Jurkat, Clone E6-1 (cell line): ENCODE measurements at places on chromosomes 5 and 9.

DNA sequence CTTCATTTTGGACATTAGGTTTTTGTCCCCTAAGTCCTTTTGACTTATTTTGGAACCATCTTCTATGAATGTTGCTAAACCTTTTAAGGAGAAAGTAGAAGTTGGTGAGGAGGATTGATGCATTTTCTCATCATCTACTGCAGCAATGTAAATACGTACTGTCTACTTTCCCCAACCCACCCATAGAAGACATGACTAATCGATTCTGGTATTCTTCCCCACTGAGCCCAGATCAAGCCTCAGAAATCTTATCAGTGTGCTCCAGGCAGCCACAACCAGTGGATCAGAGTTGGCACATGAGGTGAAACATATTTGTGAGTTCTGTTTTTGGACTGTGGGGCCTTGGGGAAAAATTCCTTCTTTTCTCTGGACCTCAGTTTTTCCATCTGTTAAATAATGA is 57.7 kb downstream of the FGF18 start:
- no peak for DNase-seq

DNA sequence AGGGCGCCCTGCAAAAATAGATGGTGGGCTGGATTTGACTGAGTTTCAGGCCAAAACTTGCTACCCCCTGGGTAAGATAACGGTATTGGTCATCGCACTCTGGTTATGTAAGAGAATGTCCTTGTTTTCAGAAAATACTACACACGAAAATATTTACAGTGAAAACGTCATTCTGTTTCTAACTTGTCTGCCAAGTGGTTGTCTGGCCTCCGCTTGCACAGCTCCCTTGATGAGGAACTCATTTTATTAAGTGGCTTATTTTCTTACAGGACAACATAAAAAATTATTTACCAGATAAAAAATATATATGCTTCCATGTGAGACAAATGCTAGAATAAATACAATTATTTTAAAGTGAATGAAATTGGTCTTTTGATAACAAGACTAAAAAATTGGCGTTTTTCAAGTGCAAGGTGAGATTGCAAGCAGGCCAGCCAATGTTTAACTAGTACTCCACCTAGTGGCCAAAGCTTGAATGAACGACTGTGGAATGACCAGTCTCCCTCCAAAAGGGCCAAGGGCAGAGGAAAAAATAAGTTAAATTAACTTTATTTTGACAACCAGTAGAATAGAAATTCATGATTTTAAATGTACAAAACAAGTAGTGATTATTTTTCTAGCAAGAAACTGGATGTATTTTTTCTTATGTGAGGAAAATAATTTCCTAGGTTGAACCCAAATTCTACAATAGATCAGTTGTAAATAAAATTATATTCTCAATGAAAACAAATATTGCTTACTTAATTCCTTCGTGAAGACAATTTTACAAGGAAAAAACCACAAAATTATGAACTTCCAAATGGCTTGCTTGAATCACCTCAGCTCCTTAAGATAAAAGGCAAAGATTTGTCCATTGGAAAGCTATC is 93.2 kb downstream of the ZFAND5 start:
- peak; percentile 37 for DNase-seq

DNA sequence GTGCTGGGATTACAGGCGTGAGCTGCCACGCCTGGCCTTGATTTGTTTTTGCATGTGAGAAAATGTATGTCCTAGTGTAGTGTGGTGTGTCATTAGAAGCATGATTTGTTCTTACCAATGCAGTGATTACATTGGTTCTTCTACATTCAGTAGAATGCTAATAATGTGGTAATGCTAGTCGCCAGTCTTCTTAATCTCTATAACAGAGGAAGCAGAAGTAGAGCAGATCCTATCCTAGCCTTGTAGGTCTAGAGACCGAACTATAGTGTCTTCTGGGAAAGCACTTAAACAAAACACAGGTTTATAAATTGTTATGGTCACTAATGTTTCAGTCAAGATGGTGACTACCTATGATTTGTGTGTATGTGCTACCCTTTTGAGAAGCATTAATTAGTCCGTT is 197.5 kb upstream of the DMRT1 start:
- DNase-seq: no peak

- DNase-seq: no peak
Measured at GRCh38 chr9:137372693-137373610, 50.0 kb downstream of the EXD3 start.

- DNase-seq: no peak
Measured at GRCh38 chr5:129399069-129399468, 61.0 kb upstream of the ADAMTS19 start.

DNA sequence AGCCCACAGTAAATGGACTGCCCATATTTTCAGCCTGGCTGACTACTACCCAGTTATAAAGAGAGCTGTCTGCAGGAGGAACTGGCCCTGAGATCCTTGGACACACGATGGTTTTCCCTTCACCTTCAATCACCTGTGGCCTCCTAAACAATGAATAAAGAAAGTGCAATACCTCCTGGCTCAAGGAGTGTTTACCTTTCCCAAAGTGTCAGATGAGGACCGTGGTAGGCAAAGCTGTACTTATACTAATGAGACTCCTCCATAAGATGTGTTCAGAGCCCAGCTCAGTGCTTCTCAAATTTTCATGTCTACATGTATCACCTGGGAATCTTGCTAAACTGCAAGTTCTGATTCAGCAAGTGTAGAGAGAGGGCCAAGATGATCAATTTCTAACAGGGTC is 284.5 kb upstream of the VLDLR start:
- DNase-seq: no peak

GRCh38 chr5:81657386-81657785 is 93.5 kb downstream of the SSBP2 start:
- no peak for DNase-seq

GRCh38 chr5:72363166-72363802 is 43.1 kb downstream of the PTCD2 start:
- no peak for DNase-seq

- DNase-seq: no peak
Measured at GRCh38 chr5:170441393-170441784, 52.2 kb upstream of the KCNMB1 start.

- no peak for DNase-seq
Measured at GRCh38 chr5:68260467-68260866, 44.9 kb downstream of the PIK3R1 start.

DNA sequence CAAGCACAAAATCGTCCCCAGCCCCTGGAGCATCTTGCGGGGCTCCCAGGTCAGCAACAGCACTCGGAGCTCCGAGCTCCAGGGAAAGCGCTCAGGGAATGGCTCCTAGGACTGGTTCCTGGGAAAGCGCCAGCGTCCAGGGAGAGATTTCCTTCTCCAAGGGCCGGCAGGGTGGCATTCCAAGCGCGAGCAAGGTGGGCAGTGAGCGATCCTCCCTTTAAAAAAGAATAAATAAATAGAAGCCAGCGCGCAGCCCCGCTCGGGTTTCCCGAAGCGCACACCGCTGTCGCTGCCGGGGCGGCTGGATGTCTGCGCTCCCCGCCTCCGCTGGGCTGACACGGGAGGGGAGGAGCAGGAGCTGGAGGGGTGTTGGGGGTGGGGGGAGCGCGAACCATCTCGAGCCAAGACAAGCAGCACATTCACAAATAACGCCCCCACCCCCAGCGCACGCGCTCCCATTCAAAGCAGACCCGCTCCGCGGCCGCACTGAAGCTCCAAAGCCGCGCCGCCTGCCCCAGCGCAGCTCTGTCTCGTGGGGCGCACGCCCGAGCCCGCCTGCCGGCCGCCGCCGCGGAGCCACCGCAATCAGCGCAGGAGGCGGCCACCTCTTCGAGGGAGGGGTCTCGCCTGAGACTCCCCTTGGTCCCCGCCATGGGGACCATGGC is 327.4 kb downstream of the SH3GL2 start:
- no peak for DNase-seq

GRCh38 chr5:67910546-67910945 is 305.0 kb upstream of the PIK3R1 start:
- no peak for DNase-seq

GRCh38 chr9:98455256-98456155 is 200.1 kb upstream of the TBC1D2 start:
- DNase-seq: no peak

- no peak for DNase-seq
Measured at GRCh38 chr5:28301712-28302111, 1263.3 kb upstream of the CDH9 start.

GRCh38 chr9:121199921-121200320 is 1.7 kb downstream of the RAB14 start:
- DNase-seq: no peak

DNA sequence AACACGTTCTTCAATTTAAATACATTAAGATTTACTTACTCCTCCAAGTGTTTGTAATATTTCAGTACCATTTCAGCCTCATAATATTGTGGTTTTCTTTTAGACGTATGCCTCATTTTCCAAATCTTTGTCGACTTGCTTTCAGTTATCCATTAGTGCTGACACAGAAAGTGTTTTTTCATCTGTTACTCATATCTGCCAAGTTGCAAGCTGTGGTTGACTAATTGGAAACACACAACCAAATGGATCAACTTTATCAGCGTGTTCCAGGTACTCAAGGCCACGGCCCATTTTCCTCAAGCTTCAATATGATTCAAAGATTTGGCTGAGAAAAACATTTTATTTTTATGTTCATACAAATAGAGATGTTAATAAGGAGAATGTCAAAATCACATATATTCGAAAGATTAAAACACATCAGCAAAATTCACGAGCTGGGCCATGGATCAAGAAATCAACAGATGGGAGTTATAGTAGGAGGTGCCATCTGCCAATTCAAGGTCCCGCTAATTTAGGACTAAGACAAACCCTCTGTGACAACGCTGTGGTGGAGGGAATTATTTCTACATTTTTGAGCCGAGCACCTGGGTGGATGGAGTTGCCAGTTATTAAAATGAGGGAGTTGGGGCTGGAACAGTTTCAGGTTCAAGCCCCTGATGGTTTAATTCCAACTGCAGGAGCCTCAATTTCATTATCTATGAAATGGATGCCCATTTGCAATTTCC is 27.2 kb upstream of the CCNJL start:
- no peak for DNase-seq

- no peak for DNase-seq
Measured at GRCh38 chr9:88056876-88057275, 81.4 kb downstream of the SPATA31C2 start.

DNA sequence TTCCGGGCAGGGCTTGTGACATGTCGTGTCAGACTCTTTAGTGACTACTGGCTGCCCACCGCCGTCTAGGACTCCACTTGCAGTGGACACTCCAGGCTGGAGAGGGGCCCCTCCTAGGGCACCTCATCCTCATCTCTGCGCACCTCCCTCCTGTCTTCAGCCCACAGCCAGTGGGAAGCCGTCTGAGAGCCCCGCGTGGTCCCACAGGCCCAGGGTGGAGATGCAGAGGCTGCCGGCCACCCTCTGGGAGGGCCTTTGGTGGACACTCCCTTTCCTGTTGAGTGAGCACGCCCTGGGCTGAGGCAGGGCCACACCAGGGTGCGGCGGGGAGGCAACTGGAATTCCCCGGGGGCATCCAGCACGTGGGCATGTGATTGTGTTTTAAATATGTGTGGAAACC is 80.5 kb downstream of the IRX2 start:
- no peak for DNase-seq

- DNase-seq: no peak
Measured at GRCh38 chr9:124489222-124489621, 18.0 kb downstream of the NR5A1 start.

GRCh38 chr5:176944268-176944667 is 45.1 kb upstream of the HK3 start:
- DNase-seq: no peak

- peak; percentile 12 for DNase-seq
Measured at GRCh38 chr5:5523066-5523505, 100.6 kb downstream of the ICE1 start.

DNA sequence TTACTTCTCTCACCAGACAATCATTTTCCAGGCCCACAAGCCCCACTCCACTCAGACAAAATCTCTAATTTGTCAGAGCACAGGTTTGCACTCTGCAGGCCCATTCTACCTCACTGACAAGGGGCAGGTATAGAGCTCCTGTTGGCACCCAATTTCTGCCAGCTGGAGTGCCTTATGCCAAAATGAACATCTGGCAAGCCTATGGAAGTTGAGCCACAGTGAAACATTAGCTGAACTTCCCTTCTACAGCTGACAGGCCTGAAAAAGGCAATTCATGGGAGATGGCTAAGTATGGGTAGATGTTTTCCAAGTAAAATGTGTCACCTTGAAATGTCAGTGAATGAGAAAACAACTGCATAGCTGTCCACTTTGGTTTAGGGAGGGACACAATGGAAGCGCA is 87.0 kb downstream of the SPOCK1 start:
- DNase-seq: no peak

DNA sequence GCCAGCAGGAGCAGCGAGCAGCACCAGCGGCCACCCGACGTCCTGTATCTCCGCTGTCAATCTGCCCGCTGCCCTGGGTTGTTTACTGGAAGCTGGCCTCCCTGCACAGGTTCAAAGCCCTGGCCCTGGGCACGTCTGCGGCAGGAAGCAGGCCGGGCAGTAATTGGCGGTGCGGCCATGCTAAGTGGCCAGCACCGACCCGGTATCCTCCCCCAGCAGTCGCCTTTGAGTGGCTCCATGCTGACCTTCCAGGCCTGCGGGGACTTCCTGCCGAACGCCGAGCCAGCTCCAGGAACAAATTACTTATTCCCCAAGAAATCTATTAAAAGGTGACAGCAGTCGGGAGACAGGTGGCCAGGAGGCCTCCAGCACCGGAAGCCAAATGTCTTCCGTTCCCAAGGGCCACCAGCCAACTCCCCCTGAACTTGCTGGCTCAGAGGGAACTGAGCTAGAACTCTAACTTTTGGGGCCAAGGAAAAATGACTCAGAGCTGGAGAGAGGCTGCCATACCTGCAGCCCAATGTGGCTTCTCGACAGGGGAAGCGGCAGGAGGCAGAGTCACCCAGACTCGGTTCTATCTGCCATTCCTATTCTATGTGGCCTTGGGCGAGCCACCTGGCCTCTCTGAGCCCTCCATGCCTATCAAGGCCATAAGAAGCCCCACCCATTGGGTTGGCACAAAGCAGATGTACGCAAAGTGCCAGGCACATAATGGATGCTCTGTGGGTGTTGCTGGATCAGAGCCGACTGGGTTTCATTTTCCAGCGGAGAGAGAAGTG is 13.7 kb upstream of the PSMB7 start:
- no peak for DNase-seq

GRCh38 chr5:126384985-126385384 is 38.2 kb upstream of the GRAMD2B start:
- no peak for DNase-seq

DNA sequence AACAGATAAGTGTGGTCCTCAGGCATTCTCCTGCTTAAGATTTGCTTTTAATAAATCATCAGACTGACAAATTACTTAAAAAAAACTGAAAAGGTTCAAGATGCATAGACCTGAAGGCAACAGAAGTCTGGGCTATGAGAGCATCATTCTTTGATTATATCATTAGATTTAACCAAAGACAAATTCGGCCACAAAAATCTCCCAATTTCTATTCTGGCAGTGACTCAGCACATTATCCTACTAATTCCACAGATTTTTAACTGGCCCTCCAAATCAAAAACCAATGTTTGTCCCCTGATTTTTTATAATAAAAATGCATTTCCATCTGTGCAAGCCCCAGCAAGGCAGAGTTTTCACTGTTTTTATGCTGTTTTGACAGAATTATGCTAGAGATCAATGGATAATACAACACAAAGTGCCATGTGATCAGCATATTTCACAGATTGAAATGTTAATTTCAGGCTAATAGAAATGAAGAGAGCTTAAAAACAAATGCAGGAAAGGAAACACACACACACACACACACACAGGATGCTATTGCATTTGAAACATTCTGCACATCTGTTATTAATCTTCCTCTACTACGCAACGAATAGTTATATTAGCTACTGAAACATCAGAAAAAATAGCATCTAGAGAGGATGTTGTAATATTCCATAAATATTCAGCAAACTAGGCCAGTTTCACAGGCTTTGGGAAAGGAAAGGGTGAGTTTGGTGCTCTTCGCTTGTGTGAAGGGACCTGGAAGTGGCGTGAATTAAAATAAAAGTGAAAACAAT is 177.6 kb upstream of the ST8SIA4 start:
- DNase-seq: no peak
